ENCODE measurements at places on chromosomes 3 and 15.
A peak's percentile ranks its signal among the peaks of the same experiment; 100 is the strongest.

GRCh38 chr3:81218023-81218422 is 543.4 kb downstream of the GBE1 start:
- DNase-seq = no peak

DNA sequence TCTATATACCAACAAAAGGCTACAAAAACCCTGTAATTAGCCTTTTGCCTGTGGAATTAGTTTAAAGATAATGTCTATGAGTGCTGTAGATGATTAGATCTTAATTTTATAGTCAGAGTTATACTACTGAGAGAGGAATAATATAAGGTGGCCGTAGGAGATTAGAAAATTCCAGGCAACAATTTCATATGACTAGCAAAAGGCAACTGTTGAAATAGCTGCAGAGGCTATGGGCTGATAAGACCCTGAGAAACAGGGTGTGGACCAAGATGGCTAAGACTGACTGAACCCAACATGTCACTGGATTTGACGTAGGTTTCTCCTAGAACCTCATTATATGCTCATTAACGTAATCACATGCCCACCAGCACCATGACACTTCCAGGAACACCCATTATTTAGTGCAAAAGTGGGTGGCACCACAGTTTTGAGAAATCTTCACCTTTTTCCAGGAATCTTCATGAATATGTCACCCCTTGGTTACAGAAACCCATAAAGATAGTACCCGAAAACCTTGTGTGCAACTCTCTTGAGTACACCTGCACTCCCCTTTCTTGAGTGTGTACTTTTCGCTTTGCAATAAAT is 29.1 kb upstream of the SCG3 start:
- no peak for DNase-seq

GRCh38 chr3:40754994-40755393 is 230.2 kb downstream of the ZNF621 start:
- DNase-seq = no peak

GRCh38 chr3:100206687-100207086 is 54.1 kb upstream of the TBC1D23 start:
- no peak for DNase-seq

DNA sequence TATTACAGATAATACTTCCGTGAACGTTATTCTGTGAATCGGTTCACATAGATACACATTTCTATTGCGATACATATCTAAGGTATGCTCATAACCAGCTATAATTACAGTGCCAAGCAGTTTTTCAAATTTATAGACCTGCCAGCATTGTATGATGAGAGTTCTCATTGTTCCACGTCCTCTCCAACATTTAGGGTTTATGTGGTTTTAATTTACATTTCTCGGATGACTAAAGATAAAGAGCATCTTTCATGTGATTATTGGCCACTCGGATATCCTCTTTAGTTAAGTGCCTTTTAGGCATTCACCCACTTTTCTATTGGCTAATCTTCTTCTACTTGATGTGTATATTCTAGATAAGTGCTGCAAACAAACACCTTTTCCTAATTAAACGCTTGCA is 134.7 kb upstream of the CCDC54 start:
- DNase-seq = peak; percentile 4

DNA sequence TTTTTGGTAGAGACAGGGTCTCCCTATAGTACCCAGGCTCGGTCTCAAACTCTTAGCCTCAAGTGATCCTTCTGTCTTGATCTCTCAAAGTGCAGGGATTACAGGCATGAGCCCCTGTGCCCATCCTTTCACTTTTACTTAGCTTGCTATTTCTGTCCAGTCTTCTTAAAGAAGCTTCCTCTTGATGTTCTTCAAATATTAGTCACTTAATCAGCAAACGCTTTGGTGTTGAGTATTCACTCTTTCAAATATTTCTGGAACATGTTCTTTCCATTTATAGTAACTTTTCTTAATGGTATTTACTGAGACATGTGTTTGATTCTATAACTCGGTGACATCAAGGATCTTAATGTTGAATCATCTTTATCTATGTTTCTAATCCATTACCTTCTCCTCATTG is 122.1 kb downstream of the CNTN6 start:
- no peak for DNase-seq

GRCh38 chr3:13391308-13391707 is 28.8 kb downstream of the NUP210 start:
- DNase-seq = no peak

GRCh38 chr15:90593499-90594158 is 63.9 kb downstream of the CRTC3 start:
- DNase-seq = no peak

GRCh38 chr3:113783463-113783862 is 36.6 kb downstream of the ATP6V1A start:
- DNase-seq = no peak

- DNase-seq = no peak
Measured at GRCh38 chr15:22939652-22940061, 40.5 kb downstream of the CYFIP1 start.

DNA sequence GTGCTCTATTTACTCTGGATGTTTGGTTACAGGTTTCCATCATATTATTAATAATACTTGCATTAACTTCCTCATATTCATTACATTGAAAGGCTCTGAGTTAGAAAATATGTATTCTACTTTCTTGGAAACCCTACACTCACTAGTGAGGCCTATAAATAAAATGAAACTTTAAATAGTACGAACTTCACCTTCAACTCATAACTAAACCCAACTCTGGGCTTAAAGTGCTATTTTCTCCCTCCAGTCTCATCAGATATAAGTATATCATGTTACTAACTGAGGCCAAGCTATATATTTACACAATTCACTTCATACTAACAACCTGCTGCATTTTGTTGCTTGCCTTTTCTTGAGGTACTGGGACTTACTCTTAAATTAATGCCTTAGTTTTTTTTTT is 306.7 kb downstream of the TIGIT start:
- DNase-seq = no peak

- DNase-seq = no peak
Measured at GRCh38 chr3:2645001-2645400, 465.2 kb downstream of the IL5RA start.

- DNase-seq = no peak
Measured at GRCh38 chr3:106401666-106402490, 533.1 kb upstream of the CBLB start.

DNA sequence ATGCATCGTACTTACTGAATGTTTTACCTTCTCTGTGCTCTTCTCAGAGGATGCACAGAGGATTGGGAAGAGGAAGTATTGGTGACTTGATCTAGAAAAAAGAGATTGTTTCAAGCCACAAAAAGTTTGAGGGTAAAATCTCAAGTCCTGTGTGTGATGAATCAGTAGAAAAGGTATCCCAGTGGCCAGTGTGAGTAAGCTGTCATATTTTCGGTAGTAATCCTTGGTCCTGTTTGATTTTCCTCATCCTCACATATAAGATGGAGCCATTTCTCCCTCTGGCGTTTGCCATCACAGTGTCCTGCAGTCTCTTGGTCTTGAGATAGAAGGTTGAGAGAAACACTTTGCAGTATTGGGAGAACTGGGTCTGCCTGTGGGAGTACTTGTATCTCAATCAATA is 166.8 kb downstream of the LPP start:
- no peak for DNase-seq

- peak; percentile 26 for DNase-seq
Measured at GRCh38 chr3:184525337-184526087, 36.1 kb upstream of the EPHB3 start.

DNA sequence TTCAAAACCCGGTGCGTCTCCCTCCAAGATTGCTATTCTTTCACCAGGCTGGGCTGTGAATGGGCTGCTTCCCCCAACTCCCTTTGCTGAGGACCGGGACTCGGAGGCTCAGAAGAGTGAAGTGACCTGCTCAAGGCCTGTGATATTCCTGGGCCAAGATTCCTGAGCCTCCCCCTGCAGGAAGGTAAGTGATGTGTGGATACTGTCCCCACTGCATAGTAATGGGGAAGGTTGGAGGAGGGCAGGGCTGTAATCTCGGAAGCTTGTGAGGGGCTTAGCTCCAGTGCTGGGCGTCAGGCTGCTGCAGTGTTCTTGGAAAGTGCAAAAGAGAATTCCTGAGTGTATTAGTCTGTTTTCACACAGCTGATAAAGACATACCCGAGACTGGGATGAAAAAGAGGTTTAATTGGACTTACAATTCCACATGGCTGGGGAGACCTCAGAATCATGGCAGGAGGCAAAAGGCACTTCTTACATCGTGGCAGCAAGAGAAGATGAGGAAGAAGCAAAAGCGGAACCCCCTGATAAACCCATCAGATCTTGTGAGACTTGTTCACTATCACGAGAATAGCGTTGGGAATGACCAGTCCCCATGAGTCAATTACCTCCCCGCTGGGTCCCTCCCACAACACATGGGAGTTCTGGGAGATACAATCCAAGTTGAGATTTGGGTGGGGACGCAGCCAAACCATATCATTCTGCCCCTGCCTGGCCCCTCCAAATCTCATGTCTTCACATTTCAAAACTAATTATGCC is 67.6 kb downstream of the EFCAB12 start:
- no peak for DNase-seq
